ENCODE measurements at places on chromosomes 11 and 22.
A peak's percentile ranks its signal among the peaks of the same experiment; 100 is the strongest.

GRCh38 chr11:393219-394033 is 583 bp upstream of the PKP3 start:
- DNase-seq, result no peak

- no peak for DNase-seq
Observed at GRCh38 chr22:23793326-23793725, 6.6 kb downstream of the SMARCB1 start.

GRCh38 chr11:22640862-22641261 is 15.2 kb upstream of the FANCF start:
- no peak for DNase-seq

DNA sequence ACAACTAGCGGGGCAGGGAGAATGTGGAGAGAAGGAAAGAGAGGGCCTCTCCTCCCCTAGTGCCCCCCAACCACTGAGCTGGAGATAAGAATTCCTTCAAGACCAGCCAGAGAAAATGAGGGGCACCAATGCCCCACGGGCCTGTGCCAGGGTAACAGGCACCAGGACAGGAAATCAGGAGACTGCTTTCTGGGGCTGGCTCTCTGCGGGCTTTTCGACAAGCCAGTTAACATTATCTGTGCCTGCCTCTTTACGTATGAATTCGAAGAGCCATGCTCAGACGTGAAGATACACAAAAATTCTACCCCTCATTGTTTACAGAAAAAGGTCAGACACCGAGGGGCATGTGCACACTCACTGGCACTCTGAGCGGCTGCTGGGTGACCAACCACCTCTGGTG is 52.1 kb downstream of the MYH9 start:
- no peak for DNase-seq

DNA sequence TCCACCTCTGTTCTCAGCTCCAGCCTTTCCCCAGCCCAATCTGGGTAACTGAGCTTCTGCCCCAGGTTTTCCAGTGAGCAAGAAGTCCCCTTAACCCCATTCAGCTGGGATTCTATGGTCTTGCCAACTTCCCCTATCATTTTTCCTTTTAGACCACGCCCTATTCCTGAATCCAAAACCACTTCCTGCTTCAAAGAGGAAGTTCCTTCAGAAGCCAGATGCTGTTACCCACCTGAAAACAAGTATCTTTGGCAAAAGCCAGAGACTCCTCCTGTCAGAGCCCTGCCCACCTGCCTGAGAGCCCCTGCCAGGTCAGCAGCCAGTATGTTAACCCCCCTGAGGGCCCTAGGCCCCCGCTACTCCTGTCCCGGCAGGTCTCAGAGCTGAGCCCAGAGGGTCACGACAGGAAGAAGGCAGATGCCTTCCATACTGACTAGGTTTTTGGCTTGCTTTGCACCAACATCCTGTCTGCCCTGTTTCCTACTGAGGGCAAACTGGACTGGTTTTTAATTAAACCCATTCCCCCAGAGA is 20.3 kb upstream of the MICAL2 start:
- DNase-seq, result peak; percentile 20

DNA sequence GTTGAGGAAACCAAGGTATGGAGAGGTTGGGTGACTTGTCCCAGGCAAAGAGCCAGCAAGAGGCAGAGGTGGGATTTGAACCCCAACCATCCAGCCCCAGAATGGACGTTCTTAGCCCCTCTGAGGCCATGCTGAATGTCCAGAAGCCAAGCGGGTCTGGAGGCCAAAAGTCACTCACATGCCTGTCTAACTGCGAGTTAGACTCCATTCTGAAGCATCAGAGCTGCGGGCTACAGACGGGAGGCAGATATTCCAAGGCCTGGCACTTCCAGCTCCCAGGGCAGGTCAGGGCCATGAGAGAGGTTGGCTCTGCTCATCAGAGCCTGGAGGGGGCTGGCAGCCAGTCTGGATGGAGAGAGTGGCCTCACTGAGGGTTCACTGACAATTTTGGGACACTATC is 616.5 kb downstream of the BRD1 start:
- no peak for DNase-seq

GRCh38 chr11:120211522-120212258 is 858 bp downstream of the OAF start:
- no peak for DNase-seq

- no peak for DNase-seq
Observed at GRCh38 chr11:35663408-35663702, 780 bp downstream of the TRIM44 start.

DNA sequence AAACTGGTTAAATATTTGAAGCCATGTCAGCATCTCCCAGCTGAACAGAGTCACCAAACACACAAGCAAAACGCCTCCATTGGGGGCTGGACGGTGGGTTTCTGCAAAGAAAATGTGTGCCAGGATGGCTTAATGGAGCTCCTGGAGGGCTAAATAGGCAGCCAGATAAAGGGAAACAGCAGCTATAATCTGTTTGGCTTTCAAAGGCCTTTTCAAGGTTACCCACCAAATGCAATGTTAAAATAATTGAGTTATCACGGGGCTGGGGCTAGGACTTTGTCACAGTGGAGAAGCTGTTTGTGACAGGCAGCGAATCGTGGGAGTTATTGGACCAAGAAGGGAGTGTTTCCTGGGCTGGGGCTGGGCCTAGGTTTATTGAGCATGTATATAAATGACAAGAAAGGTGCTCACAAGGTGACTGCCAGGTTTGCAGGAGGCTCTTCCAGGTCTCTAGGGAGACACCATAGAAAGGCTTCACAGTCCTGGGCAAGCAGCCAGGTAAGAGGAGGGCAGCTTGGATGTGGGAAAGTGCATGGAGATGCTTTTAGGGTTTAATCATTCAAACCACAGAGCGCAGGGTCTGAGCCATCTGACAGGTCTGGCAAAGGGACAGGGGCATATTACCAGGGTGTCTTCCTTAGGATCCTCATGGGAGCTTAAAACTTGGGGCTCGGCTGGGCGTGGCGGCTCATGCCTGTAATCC is 28.3 kb downstream of the GRIK4 start:
- DNase-seq, result no peak

GRCh38 chr22:42608823-42609361 is 5.8 kb downstream of the POLDIP3 start:
- DNase-seq, result no peak

DNA sequence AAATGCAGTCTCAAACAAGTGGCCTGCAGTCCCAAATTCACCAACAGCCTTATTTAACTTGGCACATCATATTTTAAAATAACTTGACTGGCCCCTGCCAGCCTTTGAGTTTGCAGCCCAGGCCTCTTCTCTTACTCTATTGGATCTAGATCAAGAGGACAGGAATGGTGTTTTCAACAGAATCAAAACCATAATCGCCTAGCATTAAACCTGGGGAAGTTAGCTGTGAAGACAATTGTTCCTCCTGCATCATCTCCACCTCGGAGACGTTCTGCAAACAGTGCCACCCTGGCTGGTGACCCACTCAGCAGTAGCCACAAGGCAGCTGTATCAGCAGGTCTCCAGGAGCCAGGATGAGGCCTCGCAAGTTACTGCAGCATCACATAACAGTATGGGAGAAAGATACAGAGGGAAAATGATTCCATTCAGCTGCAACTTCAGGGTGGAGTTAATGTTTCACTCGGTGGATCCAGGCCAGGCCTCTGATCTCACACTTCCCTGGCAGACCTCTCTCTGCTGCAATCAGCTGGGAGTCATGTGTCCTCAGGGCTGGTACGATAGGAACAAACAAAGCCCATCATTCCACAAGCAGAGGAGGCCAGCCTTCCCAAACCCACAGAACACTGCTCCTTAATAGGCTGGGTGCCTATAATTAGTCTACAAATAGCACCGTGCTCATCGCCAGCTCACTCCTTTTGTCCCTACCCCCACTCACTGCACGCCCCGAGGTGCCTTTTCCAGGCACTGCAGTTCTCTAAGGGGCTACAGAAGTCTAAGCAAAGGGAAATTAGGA is 18.6 kb upstream of the SCN2B start:
- DNase-seq, result no peak

DNA sequence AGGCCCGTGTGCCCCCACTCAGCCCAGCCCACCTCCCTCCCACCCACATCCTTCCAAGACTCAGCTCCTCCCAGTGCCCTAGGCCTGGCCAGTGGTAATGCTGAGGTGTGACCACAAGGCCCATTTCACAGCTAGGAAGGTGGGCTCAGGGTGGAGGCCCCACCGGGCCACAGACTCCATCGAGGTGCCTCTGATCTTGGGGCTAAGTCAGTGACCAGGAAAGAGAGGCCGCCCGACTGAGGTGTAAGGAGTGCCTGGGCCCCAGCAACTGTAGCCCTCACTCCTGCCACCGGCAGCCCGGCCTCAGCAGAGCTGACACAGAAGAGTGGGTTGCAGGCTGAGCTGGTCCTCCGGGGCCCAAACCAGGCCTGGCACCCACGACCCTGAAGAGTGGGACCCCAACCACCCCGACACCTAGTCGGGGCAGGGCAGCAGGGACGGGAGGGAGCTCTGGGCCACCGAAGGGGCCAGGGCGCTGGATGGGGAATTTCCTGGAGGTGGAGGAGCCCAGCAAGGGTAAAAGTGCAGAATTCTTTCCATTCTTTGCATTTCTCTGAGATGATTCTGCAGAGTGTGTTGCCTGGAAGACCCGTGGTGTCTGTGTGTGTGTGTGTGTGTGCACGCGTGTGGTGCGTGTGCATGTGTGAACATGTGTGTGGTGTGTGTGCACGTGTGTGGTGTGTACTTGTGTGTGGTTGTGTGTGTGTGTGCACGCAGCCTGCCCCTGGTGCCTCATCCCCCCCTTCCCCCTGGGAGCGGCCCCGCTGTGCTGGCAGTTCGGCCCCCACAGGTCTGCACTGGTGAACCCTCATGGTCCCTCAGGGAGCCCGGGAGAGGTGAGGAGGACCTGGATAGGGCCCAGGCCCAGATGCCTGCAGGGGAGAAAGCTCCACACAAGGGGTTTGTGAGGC is 8.3 kb upstream of the PIM3 start:
- no peak for DNase-seq

- no peak for DNase-seq
Observed at GRCh38 chr22:40567626-40568328, 68.7 kb downstream of the MRTFA start.

DNA sequence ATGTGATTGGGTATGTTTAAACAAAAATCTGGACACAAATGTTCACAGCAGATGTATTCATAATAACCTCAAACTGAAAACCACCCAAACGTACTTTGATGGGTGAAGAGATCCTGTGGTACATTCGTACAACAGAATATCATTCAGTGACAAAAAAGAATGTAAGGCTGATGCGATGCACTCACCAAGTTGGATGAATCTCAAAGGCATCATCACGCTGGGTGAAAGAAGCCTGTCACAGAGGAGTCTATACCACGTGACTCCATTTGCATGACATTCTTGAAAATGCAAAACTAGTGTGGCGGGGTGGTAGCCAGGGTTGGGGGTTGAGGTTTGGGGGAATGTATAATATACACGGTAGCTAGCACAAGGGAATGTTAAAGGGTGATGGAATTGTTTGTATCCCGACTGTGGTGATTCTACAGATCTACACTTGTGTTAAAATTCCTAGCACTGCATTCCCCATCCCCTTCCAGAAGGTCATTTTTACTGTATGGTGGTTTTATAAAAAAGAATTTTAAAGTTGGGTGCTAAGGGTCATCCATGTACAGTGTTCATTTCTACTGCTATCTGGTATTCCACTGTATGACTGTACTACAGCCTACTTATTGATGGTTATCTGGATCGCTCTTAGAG is 35.0 kb upstream of the SLC25A1 start:
- no peak for DNase-seq

- DNase-seq, result peak; percentile 31
Observed at GRCh38 chr11:110711776-110712658, at the start of gene ARHGAP20. Gene ARHGAP20 (minus strand): TSS chr11:110712437. CDS start chr11:110712231, 206 bp downstream.

DNA sequence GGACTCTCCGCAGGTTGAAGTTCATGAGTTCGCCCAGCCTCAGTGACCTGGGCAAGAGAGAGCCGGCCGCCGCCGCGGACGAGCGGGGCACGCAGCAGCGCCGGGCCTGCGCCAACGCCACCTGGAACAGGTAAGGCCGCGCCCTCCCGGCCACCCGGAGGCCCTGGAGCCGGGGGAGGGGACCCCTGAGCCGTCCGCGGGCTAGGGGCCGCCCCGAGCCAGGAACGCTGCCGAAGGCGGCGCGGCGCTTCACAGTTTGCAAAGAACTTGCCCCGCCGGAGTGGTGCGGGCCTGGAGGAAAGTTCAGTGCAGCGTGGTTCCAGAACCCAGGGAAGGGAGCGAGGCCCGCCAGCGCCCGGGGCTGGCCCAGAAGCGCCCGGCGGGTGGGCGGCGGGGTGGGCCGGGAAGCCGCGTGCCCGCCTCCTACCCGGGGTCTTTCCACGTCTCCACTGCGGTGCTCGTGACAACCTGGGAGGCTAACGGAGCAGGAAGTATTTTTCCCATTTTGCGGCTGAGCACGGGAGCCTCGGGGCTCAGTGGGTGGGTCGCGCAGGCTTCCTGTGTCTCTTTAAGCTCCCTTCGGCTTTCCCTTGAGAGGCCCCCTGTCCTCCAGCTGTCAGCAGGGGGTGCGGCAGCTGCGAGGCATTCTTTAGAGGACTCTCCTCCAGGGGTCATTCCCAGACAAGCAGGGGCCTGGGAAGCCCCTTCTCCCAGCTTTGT is 635 bp downstream of the PRR5 start:
- DNase-seq, result no peak

GRCh38 chr11:113255096-113255495 is 59.3 kb upstream of the TTC12 start:
- DNase-seq, result no peak

DNA sequence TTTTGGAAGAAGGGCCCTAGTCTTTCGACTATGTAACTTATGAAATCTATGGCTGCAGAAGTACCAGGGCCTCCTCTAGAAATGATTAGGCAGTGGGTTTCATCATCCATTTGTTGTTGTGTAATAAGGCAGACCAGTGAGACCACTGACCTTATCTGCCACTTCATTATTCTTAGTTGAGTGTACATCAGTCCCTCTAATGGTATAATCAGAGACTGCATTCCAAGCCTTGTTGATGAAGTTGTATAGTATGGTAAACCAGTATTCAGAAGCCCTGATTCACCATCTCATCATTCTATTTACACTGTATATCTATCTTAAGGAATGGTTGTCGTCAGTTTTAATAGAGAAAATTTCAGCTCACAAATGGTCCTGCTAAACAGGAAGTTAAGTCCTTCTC is 32.2 kb upstream of the GRIA4 start:
- DNase-seq, result no peak

GRCh38 chr11:8232849-8233606 is 30.6 kb downstream of the LMO1 start:
- no peak for DNase-seq

DNA sequence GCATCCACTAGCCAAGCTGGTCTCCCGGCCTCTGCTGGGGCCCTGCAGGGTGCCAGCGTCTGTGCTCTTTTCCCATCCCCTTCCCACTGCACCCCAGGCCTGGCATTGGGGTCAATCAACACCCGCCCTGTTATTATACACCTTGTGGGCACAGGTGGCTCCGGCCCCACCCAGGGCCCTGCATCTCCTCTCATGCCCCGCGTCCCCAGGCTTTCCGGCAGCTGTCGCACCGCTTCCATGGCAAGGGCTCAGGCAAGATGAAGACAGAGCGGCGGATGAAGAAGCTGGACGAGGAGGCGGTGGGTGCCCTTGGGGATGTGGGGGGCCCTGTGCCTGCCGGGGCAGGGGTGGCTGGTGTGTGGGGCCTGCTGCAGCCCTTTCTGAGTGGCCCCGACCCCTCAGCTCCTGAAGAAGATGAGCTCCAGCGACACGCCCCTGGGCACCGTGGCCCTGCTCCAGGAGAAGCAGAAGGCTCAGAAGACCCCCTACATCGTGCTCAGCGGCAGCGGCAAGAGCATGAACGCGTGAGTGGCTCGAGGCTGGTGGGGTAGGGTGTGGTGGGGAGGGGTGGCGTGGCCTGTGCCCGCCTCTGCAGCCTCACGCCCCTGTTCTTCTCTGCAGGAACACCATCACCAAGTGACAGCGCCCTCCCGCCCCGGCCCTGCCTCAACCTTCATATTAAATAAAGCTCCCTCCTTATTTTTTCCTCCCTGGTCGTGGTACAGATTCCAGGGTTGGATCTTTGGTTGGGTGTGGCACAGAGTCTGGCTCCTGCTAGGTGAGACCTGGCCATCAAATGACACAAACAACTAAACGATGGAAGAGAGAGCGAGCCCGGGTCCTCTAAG is 17.1 kb downstream of the SART1 start:
- no peak for DNase-seq
